Stimulated activated CD4-positive, alpha-beta T cell treated with anti-CD3 and anti-CD28 coated beads, Interleukin-12 subunit alpha, Interleukin-12 subunit beta, amount 100 ng/mL, for 24 hours (primary cell): ENCODE measurements at places on chromosomes 11 and 22.

DNA sequence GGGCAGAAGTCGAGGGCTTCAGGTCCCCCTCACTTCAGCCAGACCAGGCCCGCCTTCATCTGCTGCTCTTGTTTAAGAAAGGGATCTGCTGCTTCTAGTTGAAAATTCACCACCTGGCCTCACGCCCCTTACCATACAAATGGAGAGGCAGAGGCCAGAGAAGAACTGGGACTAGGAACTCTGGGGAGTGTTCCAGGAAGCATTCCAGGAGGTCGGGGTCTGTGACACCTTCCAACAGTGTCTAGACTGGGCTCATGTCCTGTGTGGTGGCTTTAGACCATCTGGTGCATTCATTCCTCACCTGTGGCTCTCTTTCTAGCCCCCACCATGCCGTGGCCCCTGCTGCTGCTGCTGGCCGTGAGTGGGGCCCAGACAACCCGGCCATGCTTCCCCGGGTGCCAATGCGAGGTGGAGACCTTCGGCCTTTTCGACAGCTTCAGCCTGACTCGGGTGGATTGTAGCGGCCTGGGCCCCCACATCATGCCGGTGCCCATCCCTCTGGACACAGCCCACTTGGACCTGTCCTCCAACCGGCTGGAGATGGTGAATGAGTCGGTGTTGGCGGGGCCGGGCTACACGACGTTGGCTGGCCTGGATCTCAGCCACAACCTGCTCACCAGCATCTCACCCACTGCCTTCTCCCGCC, 12.3 kb downstream of the TSKU start:
- DNase-seq = no peak

DNA sequence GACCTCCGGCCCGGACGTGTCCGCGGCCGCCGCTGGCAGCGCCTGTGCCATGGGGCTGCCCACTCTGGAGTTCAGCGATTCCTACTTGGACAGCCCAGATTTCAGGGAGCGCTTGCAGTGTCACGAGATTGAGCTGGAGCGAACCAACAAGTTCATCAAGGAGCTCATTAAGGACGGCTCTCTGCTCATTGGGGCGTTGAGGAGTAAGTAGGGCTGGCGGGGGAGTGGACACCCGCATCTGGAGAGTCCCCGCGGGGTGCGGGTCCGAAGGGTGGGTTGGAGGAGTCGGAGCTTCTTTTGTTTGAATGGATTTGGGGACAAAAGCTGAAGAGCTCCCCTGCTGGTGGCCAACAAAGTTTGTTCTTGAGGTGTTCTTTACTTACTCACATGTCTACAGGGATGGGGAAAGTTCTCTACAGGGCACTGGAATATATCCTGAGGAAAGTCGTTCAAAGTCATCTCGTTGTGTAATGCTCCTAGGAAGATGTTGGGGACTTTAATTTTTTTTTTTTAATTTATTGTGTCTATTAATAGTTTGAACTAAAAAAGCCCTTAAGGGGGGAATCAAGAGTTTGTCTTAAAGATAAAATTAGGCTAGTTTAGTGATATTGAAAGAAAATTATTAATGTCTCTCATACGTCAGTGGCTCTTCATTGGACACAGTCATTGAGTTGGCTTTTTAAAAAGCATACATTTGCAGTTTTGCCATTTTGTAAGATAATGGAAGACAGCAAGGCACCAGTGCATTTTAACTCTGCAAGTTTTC, 725 bp downstream of the ARHGAP42 start:
- no peak for DNase-seq

- no peak for DNase-seq
These were observed 165.5 kb upstream of the C11orf58 start for GRCh38 chr11:16572945-16573344.

- no peak for DNase-seq
These were observed 6.6 kb upstream of the CCDC83 start for GRCh38 chr11:85848556-85848955.

DNA sequence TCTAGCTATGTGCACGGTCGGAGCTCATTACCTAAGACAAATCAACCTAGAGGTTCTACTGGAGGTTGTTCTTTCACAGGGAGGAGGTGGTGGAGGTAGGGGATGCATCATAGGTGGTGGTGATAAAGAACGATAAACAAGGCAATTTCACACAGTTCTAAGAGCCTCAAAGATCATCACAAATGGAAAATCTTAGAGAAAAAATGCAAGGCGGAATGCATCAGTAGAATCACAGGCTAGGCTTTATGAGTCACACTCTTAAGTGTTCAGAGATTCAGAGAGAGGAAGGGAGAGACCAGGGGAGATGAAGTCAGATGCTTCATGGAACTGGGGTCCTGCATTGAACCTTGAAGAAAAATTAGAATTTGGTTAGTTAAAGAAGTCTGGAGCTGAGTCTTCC, 58.3 kb downstream of the TMPRSS5 start:
- DNase-seq = no peak

DNA sequence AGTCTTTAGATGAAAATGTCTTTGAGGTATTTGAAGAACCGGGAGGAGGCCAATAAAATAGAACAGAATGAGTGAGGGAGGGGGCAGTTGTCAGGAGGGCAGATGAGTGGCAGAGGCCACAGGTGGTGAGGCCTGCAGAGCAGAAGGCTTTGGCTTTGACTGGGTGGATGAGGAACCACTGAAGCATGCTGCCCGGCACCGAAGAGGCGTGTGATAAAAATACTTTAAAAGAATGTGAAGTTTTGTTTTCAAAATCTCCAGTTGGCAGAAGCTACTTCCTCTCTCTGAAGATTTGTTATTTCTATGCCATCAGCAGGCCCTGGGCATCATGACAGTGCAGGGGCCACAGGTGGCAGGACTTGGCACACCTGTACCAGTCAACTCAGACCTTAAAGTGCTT, 6.3 kb downstream of the MS4A12 start:
- DNase-seq = no peak

- no peak for DNase-seq
These were observed 23.9 kb upstream of the RBM4B start for GRCh38 chr11:66701432-66702240.

GRCh38 chr22:23034621-23035556, 35.4 kb upstream of the GNAZ start:
- DNase-seq = no peak

DNA sequence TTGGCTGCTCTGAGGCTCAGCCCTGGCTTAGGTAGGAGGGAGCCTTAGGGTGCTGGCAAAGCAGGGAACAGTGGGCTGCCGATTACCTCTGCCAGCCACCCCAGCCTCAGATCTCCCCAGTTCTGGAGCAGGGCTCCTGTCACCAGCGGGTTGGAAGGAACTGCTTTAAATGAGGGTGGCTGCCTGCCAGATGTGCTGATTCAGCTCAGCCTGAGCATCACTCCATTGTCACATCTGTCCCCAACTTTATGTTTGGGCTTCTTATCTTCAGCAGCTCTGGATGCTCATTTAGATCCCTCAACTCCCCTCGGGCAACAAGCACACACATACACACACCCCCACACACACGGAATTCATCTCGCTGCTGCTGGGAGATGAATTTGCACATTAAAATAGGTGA, 16.9 kb upstream of the ANKK1 start:
- DNase-seq = no peak

DNA sequence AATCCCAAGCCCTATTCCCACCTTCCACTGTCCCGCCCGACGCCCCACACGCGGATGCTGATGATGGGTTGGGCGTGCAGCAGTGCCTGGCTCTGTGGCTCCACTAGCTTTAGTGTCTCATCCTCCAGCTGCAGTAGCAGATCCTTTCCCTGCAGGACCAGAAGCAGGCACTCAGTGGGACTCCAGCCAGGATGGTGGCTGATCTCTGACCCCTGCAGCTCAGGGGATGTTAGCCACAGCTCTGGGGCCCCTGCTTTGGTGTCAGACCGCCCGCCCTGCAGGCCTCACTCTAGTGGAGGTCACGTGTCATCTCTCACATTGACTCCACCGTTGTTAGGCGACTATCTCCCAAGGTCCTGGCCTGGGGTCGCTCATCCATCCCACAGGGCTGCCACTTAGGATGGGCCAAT, 11.8 kb downstream of the SMPD1 start:
- no peak for DNase-seq

DNA sequence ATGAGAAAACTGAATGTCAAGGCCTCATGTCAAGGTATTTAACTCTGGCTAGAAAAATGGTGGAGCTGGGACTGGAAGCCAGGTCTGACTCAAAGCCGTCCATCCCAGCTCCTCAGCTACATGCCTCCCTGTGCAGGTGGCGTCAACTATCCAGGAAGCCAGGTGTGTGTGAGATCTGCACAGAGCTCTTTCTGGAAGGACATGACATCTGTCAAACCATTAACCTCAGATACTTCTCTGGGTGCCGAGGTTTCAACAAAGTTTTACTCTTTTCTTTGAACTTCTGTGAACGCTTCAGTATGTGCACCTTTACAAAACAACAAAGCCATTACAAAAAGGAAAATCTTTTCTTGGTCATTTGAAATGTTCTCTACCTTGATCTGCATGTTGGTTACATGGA, 7.0 kb upstream of the CASTOR1 start:
- no peak for DNase-seq

DNA sequence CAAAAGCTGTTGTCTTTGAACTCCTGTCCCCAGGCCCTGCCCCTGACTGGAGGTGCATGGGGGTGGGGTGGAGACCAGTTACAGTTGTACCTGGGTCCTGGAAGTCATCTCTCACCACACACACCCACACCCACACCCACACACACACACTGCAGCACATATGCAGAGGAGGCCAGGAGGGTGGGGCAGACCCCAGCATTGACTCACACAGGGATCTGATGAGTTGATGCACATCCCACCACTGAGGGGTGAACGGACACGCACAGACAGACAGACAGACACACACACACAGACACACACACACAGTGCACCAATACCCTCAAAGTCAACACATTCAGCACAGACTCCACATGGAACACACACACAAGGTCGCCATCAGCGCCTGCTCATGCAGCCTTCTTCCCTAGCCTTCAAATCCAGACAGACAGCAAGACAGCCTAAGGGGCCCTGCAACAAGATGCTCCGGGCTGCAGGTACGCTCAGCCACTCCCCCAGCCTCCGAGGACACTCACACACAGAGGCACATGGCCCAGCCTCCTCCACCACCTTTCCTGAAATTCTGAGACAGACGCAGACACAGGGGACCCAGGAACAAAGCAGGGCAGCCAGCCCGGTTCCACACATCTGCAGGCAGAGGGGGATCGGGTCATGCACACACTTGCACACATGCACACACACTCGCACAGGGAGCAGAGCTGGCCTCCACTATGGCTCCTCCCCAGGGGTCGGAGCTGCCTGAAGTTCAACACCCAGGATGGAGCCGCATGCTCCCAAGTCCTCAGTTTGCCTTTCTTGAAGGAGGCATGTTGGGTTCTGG, 26.5 kb downstream of the SYT7 start:
- no peak for DNase-seq

- no peak for DNase-seq
These were observed 91.4 kb downstream of the CSNK2A3 start for GRCh38 chr11:11261629-11262028.

DNA sequence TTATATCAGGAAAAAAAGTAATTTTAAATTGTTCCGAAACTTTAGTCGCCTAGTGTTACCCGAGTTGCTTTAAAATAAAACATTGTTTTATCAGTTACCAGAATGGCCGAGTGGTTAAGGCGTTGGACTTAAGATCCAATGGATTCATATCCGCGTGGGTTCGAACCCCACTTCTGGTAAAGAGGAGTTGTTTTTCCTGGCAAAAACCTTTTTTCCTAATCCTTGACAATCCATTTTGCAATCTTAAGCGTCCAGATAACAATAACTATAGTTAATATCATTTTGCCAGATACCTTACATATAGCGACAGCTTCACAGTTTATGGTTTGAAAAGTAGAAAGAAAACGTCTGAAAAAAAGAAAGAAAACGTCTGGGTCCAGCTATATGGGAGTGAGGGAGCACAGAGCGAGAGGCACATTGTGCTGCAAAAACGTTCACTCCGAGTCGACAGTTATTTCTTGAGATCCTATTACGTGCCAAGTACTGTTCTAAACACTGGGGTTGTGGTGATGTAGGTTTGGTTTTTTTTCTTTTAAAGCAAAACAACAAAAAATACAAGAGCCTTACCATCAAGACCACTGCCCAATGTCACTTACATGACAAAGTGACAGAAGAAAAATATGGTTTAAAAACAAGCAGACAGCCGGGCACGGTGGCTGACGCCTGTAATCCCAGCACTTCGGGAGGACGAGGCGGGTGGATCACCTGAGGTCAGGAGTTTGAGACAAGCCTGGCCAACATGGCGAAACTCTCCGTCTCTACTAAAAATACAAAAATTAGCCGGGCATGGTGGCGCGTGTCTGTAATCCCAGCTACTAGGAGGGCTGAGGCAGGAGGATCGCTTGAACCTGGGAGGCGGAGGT, 40.6 kb downstream of the OR4D9 start:
- no peak for DNase-seq

GRCh38 chr22:44823396-44823795, 71.0 kb downstream of the ARHGAP8 start:
- no peak for DNase-seq

GRCh38 chr22:21054714-21055563, 9.2 kb downstream of the LRRC74B start:
- no peak for DNase-seq
